ENCODE measurements at places on chromosomes 5 and 9.

- no peak for DNase-seq
Measured at GRCh38 chr5:124713595-124713994, 32.8 kb downstream of the ZNF608 start.

GRCh38 chr5:140372971-140373487 is 13.0 kb downstream of the SLC4A9 start:
- peak; percentile 54 for DNase-seq

GRCh38 chr5:159184236-159184635 is 25.1 kb downstream of the RNF145 start:
- no peak for DNase-seq

- DNase-seq = no peak
Measured at GRCh38 chr5:155057626-155058025, 44.1 kb downstream of the KIF4B start.

All from CD4-positive, alpha-beta T cell treated with Interleukin-6 for 4 hours (primary cell).